Stimulated activated CD4-positive, alpha-beta T cell treated with anti-CD3 and anti-CD28 coated beads, Interleukin-4, amount 100 ng/mL, for 48 hours (primary cell): ENCODE measurements at places on chromosomes 1 and 21.

- DNase-seq, result no peak
These were observed 69.5 kb downstream of the GRIK3 start for GRCh38 chr1:36964830-36965229.

DNA sequence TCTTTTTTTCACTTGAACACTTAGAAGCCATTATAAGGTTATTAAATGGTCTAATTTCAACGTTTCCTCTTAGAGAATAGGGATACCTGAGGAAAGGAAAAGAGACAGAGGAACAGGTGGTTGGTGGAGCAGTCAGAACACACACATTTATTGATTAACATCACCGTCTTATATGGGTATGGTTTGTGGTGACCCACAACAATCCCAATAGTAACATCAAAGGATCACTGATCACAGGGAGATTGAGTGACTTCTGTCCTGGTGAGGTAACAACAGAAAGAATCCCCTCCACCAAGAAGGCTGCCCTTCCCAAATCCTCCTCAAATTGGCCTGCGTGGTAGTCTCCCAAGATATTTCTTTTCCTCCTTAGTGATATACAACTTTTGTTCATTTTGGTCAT is 474.0 kb downstream of the PLPP3 start:
- no peak for DNase-seq

DNA sequence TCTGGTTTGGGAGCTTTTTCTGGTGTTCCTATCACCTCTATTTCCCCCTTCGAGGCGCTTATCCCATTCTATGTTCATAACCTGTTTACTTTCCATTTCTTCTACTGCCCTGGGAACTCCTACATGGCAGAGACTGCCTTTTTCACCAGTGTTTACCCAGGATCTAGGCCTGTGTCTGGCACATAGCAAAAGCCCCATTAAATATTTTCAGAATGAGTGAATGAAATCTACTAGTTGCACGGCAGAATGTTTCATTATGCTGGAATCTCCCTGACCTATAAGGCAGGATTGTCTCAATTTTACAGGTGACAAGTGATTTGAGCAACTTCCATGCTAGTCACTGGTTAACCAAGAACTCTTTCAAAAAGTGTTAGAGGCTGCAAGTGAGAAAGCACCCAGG is 70.1 kb downstream of the PGM1 start:
- DNase-seq, result no peak

DNA sequence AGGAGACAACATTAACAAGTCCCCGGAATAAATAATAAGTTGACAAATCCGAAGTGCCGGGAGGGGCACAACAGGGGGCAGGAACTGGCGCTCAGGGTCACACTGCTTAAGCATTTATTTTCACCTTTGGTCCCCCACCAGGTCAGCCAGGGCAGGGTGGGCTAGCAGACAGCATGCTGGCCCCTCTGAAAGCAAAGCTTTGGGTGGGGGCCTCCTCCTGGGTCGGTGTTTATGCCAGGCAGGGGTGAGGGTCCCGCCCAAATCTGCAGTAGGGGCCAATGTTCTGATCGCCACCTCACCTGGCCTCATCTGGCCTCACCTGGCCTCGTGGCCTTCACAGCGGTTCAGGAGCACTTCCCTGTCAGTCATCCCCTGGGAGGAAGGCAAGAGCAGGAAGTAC is 8.2 kb upstream of the FAM131C start:
- no peak for DNase-seq

- DNase-seq, result no peak
These were observed 7.2 kb downstream of the THEMIS2 start for GRCh38 chr1:27879374-27880082.

GRCh38 chr1:17919525-17920439 is 164.6 kb downstream of the ACTL8 start:
- peak; percentile 10 for DNase-seq
